ENCODE measurements at places on chromosomes 7 and 10.

- DNase-seq = no peak
These were observed 166.2 kb upstream of the ASAH2 start for GRCh38 chr10:50417486-50417885.

- no peak for DNase-seq
These were observed 40.0 kb downstream of the ZCCHC24 start for GRCh38 chr10:79405221-79405994.

- no peak for DNase-seq
These were observed 187.1 kb downstream of the KIF20B start for GRCh38 chr10:89888321-89889070.

DNA sequence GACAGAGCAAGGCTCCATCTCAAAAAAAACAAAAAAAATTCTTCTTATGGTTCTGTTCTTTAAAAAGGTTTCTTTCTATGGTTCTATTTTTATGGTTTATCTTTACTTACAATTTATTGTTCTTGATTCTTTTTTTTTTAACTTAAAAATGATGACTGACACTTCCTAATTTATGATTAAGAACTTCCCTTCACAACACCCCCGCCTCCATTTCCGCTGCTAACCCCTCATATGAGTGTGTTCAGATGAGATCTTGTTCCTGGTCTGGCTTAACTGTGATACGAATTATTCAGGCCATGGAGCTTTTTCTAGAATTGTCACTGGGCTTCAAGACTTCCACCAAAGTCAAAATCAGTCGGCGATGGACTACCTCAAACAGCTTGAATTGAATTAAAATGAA lies 33.9 kb downstream of the PTER start:
- DNase-seq = no peak

GRCh38 chr10:67114945-67115344 lies 189.1 kb downstream of the LRRTM3 start:
- DNase-seq = no peak

DNA sequence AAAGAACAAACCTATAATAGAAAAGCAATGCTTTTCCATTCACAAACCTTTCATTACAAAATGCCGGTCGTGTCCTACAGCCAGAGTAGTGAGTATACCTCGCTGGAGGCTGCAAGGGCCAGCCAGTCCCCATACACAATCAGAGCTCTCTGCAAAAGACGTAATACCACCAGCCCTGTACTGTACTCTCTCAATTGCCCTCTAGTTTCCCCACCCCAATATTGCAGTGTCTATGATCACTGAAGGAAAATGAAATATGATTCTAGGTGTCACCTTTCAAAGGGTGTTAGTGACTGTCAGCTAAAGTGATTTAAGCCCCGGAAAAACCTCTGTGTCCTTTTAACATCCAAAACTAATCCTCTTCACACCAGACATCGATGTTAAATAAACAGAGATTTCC lies 24.8 kb downstream of the PLXNA4 start:
- DNase-seq = no peak

DNA sequence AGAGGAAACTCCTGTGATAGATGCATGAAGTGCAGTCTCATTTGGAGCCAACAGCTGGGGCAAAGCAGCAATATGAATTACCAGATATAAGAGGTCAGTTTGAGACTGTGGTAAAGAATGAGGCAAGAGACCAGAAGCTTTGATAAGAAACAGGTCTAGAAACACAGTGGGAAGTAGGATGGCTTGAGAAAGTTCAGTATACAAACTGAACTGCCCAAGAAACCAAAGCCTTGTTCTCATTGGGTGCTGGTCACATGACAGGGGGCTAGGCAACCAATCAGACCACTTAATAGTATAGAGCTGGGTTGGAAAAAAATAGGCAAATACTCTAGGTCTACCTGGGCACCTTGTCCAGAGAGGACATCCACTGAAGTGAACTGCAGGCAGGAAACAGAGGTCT lies 46.2 kb upstream of the PLCE1 start:
- DNase-seq = no peak

DNA sequence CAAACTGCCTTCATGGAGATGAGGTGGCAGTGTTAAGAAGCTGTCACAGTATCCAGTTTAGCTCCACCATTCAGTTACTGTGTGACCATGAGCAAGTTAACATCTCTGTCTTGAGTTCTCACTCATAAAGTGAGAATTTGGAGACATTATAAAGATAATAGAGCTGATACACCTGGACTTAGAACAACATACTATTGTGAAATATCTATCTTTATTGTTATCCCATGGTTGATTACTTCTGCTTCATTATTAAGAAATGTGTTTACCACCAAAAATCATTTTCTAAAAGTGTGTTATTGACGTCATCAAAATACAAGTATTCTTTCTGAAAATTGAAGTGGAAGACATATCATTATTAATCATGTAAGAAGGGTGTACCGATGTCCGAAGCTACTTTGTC lies 166.9 kb downstream of the SEMA3A start:
- DNase-seq = no peak

DNA sequence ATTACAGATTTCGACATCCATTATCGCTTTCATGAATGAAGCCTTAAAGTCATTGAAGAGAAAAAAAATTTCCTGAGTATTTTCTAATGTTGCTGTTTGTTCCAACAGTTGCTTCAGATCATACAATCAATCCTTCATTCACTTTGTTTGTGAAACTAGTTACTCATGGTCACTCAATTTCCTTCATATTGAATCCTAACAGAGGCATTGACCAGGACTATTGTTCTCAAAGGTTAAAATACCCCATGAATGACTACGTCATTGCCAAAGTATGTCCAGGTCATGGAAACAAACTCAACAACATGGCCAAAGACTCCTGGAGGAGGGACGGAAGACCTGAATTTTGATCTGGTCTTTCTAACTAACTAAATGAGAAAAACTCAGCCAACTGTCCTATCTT lies 54.0 kb upstream of the ABCB5 start:
- no peak for DNase-seq

- DNase-seq = no peak
These were observed 90.4 kb downstream of the KIAA1549 start for GRCh38 chr7:138890499-138891445.

- DNase-seq = no peak
These were observed 8.9 kb upstream of the CUBN start for GRCh38 chr10:17138460-17139042.

DNA sequence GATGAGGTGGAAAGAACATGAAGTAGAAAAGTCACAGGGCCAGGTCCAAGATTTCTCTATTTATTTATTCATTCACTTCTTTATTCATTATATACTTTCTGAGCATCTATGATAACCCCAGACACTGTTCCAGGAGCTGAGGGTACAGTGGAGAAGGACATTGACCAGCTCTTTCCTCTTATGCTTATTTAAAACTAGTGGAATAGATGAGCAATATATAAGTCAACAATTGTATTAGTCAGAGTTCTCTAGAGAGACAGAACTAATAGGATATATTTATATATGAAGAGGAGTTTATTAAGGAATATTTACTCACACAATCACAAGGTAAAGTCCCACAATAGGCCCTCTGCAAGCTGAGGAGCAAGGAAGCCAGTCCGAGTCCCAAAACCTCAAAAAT lies 15.0 kb upstream of the GPR37 start:
- DNase-seq = no peak

GRCh38 chr10:1968257-1969033 lies 231.1 kb upstream of the ADARB2 start:
- DNase-seq = no peak

DNA sequence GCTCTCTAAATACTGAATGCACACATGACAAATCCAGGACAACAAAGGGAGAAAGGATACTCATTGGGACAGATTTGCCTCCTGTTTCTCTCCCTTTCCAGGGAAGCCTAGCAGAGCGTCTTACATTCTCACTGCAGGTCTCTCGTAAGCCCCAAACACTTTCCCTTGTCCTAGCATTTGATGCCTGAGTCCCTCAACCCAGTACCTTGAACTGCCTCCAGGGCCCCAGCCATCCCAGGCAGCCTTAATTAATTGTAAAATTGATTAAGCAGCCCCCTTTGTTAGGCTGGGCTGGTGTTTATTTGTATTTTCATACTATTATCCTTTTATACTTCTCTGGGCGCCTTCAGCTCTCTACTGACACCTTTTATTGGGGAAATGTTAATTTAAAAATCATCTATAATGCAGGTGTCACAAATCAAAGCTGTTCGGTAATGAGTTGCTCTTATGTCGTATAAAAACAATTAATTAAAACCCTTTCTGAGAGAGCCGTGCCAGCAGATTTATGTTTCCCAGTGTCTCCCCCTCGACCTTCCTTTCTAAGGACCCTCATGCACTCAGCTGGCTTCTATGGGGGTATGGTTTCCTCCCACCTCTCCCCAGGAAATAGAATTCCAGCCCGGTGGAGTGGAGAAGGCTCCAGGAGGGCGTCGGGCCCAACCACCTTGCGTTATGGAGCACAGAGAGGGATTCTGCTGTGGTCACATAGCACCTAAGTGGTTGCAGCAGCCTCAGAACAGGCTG lies 243.8 kb downstream of the RPS24 start:
- no peak for DNase-seq

DNA sequence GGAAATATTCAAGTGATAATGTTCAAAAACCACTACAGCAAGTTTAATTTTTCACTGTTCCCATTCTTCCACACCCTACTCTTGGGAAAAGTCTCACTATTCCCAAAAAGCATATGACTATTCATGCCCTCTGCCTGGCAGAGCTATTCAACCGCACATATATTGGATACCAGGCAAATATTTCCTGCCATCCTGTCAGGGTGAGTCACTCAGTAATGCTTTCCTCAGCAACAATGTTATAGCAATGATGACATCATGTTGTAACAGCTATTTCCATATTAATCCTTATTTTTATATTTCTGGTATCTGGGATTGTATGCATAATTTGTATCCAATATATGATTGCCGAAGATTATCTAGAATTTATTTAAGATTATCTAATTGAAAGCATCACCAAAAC lies 114.0 kb upstream of the PLXDC2 start:
- DNase-seq = no peak

DNA sequence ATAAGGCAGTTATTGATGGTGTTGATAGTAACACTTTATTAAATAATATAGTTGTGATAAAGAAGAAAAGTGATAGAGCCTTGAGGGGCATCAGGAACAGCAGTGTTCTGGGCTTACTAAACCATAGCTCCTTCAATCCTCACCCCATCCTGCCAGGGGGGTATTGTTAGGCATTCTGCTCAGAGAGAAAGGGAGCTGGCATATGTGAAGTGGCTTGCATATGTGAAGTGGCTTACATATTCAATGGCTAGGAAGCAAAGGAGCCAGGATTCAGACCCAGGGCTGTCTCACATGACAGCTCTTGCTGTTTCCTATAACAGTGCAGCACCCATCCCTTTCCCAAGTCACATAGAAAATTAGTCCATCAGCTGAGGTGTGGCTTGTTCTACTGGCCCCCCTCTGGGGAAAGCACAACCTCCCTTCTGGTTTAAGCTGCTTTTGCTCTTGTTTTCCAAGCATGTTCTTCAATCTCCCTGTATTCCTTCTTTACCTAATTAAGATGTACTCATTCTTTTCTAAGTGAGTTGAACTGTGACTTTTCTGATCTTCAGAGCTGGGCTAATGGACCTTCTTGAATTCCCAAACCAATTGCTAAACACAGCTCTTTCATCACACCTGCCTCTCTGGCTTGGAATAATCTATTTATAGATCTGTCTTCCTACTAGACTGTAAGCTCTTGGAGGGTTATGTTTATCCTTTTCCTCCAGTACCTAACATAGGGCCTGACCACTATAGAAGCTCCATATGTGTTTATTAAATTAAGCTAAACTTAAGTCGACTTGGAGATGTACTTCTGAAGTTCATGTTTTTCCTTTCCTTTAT lies 108.7 kb upstream of the GLI3 start:
- DNase-seq = no peak

GRCh38 chr7:129591868-129592267 lies 19.7 kb upstream of the NRF1 start:
- no peak for DNase-seq

GRCh38 chr10:32139223-32140073 lies 83.2 kb upstream of the KIF5B start:
- no peak for DNase-seq

DNA sequence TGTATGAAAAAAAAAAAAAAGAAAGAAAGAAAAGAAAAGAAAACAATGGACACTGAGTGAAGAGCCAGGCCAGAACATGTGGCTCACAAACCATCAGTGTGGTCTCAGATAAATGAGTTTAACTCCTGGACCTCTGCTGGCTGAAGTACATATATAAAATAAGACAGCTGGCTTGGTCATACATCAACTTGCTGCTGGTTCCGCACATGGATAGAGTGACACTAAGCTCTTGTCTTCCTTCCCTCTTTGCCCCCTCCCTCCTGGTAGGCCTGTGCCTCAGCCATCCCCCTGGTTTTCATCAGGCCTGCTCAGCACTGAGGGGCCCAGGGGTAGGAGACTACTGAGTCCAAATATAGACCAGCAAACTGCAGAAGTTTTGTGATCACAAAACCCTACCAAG lies 58.1 kb upstream of the DGKI start:
- DNase-seq = no peak

DNA sequence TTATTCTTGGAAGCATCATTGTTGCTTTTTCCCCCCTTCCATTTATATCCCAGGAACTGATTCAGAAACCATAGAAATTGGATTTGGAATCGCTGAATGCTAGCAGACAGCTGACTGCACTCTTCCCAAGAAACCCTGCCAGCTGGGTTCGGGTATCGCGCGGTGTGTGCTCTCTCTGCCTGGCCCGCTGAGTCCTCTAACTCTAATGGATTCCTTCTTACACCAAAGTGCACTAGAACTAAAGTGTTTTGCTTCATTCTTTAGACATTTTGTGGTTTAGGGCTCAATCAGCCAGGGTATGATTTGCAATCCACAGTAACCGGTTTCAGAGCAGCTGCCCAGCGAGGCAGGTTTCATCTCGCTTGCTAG lies 92.2 kb downstream of the EGFR start:
- DNase-seq = no peak
